Stimulated activated CD8-positive, alpha-beta memory T cell treated with anti-CD3 and anti-CD28 coated beads, Interleukin-4, amount 100 ng/mL, for 1 hour (primary cell): ENCODE measurements at places on chromosomes 4 and X.

DNA sequence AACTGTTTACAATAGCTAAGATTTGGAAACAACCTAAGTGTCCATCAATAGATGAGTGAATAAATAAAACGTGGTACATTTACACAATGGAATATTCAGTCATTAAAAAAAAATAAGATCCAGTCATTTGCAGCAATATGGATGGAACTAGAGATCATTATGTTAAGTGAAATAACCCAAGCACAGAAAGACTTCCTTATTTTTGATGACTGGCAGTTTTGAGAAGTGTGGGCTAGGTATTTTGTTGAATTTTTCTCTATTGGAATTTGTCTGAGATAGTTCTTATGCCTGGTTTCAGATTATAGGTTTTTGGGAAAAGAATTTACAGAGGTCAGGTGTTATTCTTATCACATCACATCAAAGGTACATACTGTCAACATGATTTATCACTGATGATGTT, 293.8 kb upstream of the ARSJ start:
- DNase-seq: no peak

GRCh38 chr4:5143940-5144339, 92.7 kb downstream of the STK32B start:
- DNase-seq: no peak

DNA sequence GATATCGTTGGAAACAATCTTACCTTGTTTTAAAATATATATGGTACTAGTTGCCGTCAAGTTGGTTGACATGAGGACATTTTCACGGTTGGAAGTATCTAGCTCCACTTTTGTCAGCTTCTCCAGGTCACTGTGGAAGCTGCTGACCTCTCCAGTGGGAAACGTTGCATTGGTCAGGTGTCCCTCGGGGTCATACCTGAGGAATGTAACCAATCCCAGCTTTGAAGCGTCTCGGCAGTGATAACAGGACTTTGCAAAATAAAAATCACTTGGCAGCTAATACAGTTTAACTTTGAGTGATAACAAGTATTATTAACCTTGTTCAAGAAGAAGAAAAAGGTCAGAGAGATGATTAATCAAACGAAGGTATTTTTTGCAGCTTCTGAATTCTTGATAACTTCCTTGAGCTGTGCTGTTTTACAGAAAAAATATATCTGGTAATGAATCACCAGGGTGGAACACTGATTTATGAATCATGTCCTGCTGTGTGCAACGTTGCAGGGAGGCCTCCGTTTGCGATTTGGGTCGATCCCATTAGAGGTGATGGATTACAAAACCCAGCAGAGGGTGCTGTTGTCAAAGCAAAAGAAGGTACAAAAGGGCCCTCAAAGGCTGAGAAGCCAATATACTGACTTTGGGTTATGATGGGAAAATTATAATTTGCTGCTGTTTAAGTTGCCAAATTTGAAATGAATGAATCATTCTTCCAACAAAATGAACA, 60.1 kb downstream of the SH2D1A start:
- peak; percentile 23 for DNase-seq

DNA sequence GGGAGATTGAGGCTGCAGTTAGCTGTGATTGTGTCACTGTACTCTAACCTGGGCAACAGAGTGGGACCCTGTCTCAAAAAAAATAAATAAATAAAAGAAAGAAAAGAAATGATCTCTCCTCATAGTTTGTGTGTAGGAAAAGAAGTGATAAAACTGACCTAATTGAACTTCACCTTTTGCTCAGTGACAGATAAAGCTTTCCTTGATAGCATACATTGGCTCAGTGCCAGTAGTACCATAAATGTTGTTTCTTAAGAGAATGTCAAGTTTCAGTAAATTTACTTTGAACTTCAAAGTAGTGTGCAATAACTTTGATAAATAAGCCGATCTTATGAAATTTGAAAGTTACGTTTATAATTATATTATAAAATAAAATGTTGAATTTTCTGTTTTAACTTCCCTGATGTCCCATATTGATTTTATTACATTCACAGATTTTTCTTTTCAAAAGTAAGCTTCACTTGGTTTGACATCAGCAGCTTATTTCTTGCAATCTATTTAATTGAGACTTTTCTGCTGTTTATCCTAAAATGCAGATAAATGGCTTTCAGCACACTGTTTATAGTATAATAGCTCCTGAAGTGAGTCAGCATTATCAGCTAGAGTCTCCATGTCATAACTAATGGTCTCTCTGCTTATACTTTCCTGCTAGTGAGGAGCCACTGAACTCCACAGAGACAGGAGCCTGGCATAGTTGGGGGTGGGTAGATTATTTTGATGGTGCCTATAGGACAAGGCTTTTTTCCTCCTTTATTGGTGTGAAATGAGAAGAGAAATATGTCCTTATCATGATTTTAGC, 330.1 kb downstream of the BMPR1B start:
- DNase-seq: no peak

GRCh38 chr4:84582302-84582987, 482 bp upstream of the CDS1 start:
- peak; percentile 74 for DNase-seq

DNA sequence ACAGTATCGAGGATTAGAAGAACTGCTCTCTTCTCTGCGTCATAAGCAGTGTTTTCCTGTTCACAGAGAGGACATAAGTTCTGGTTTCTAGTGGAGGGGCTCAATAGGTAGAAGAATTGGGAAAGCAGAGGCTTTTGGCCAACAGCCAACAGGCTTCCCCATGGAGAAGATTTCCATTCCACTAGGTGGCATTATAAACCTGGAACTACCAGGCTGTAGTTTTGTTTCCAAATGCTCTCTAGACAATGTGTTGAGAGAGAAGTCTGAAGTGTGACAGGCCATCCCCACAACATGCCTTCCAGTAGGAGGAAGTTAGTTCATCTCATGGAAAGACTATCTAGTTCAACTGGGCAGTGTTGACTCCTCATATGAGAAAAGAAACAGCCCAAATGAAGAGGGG, 63.8 kb upstream of the ANXA10 start:
- DNase-seq: no peak

GRCh38 chrX:123871309-123871708, 11.5 kb downstream of the XIAP start:
- no peak for DNase-seq

DNA sequence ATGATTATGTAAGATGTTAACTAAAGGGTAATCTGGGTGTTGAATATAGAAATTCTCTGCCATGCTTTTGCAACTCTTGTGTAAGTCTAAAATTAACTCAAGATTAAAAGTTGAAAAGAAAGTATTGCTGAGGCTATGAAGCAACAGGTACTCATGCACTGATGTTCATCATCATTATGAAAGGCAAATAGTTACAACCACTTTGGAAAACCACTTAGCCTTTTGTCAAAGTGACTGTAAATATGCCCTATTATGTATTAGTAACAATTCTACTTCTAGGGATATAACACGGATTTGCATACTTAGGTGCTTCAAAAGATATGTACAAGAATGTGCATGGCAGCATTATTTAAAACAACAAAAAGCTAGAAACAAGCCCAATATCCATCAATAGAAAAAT, 227.8 kb upstream of the CXXC4 start:
- DNase-seq: no peak

DNA sequence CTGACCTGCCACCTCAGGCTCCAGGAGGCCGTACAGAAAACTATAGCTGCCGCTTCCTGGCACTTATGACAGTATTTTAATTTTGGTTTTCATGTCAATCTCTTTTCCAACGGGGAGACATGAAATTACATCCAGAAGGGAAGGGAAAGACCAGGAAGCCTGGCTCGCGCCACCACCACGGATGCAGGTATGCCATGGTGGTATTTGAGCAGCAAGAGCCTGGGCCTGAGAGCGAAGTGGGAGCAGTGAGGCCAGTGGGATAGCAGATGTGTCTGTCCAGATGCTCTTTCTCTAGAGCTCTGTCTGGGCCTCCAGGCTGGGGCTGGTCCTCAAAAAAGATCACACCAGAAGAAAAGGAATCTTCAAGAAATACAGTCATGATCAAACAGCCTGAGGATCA, 82.5 kb upstream of the CPEB2 start:
- no peak for DNase-seq

DNA sequence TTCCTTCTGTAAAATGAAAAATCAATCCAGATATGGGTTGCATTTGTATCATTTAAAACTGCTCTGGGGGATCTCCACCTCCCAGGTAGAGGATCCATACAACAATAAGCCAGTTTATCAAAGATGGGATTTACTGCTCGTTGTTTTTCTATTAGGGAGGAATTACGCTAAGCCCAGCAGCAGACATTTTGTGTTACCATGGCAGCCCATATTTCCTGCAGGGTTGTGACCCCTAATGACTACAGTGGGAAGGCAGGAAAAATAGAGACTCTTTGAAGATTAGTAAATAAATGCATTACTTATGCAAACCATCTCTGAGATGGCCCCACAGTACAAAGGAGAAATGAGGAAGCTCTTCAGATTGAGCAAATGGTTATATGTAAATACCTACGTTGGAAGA, 253.4 kb upstream of the GPR101 start:
- DNase-seq: no peak

- no peak for DNase-seq
Measured at GRCh38 chr4:113106108-113106507, 56.7 kb downstream of the ANK2 start.

- no peak for DNase-seq
Measured at GRCh38 chr4:7381221-7381889, 53.4 kb downstream of the PSAPL1 start.

DNA sequence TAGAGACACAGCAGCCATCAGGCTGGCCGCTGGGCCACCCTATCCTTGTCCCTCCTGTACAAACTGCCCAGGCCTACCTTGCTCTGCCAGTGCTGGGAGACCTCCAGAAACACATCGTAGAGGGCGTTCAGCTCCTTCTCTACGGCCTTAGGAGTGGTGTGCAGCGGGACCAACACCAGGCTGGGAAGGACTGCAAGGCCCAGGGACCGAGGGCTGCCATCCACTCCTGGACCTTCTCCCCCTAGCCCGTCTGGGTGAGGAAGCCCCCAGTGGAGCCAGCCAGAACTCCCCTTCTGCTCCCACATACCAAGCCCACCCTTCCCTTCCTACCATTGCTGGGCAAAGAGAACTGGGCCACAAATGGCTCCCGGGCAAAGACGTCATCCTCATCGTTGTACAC, 5.0 kb downstream of the RPL10 start:
- DNase-seq: no peak

GRCh38 chrX:8728932-8729535, 2.9 kb downstream of the ANOS1 start:
- DNase-seq: no peak

DNA sequence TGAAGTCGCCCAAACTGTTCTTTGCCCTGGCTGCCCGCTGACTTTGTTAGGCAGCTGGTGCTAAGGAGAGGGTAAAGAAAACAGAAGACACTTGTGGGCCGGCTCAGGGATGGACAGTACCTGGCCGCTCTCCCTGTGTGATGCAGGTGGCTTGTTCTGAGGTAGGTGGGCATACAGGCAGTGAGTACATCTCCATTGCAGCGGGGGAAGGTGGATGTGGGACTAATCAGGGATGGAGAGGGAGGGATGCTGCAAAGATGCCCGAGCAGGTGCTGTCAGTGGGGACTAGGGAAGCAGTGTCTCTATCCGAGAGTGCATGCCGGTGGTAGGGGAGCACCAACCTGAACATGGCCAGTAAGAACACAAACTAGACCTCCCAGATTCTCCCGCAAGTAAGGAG, 67.0 kb downstream of the SORBS2 start:
- DNase-seq: no peak

- DNase-seq: no peak
Measured at GRCh38 chr4:5828005-5828391, 64.9 kb downstream of the CRMP1 start.

GRCh38 chr4:2416564-2417225, 1.8 kb downstream of the ZFYVE28 start:
- no peak for DNase-seq

GRCh38 chrX:132486599-132487178, 2.1 kb downstream of the MBNL3 start:
- DNase-seq: no peak

GRCh38 chr4:137528673-137529072, 3.6 kb downstream of the PCDH18 start:
- DNase-seq: no peak

GRCh38 chrX:3994315-3994714, 280.9 kb upstream of the PRKX start:
- no peak for DNase-seq

DNA sequence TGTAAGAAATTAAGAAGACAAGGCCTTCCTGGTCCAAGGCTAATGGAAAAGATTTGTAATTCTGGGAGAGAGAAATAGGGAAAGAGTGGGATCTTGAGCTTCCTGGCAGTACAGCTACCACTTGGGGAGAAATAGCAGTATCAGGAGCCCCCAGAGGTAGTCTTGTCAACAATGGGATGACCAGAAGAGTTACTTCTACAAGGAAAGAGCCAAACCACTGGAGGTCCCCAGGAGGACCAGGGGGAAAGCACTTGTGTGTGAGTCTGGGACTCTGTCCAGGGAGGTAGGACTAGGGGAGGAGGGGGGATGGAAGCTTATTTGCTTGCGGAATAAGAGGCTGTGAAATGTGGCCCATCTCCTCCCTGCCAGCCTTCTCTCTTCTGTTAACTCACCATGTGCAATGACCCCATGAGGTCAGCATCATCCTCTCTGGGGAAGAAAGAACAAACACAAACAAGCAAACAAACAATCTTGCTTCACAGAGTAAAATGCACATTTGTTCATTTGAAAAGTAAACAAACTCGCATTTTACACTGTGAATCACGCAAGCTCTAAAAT, 160.1 kb downstream of the STK32B start:
- DNase-seq: no peak
